ENCODE measurements at places on chromosomes 7 and 10.

DNA sequence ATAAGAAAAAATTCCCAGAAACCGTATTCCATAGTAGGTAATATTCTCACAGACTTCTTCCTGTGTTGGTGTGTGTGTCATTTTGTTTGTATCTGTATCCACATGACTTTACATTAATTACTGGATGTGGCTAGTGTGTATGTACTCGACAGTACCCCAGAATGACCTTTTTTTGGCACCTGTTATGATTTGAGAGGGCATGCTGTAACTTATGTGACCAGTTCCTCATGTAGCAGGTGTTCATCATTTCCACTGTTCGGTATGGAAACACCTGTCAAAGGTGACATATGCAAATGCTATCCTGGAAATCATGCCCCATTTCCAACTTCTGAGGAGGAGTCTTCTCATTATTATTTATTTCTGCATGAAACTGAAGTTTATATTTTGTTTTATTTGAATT, 89.3 kb downstream of the ZMYND11 start:
- DNase-seq, result peak; percentile 21

DNA sequence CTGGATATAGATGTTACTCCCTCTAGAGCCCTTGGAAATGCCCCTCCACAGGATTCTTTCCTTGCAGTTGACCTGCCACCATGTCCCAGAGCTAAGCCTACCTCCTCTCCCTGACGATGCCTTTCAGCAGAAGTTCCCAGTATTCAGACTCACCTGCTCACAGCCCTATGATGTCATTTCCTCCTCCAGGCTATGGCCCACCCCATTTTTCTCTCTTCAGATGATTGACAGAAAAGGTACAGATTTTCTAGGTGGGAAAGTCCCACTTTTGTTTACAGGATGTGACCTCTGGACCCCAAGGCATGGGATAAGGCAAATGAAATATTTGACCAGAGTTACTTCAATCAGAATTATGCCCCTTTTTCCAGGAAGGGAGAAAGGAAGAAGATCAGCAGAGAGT, 280.2 kb upstream of the PHYHIPL start:
- no peak for DNase-seq

DNA sequence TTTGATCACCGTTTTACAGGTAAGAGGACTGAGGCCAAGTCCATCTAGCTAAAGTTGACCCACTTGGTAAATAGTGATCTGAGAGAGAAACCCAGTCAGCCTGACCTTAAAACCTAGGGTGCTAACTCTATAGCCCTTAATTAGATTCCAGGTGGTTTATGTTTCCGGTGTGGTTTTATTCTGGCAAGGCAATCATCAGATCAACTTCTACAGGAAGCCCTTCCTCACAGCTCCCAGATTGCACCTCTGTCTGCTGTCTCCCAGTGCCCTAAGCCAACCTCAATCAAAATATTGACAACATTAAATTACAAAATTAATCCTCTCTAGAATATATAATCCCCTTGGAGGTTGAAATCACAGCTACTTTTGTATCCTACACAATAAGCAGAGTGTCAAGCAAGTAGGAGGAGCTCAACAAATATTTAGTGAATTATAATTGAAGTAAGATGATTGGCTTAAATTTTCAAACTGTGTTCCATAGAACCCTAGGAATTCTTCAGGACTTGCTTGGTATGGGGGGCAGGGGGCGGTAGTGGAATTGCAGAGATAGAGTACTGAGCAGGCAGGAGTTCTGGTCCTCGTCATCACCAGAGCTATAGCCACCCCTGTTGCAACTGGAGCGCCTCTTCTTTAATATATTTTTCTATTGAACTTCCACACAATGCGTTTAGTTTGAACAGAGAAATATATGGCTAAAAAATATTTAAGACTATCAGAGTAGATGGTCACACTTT, 692.8 kb upstream of the LRRN3 start:
- no peak for DNase-seq

GRCh38 chr10:42769673-42770072, 12.9 kb upstream of the BMS1 start:
- peak; percentile 1 for DNase-seq

- DNase-seq, result no peak
These were observed 63.0 kb downstream of the DENND2A start for GRCh38 chr7:140577651-140578050.

- DNase-seq, result peak; percentile 30
These were observed 140.7 kb downstream of the PAXIP1 start for GRCh38 chr7:154862153-154862791.

GRCh38 chr7:140542228-140542603, 62.9 kb upstream of the MKRN1 start:
- DNase-seq, result no peak

DNA sequence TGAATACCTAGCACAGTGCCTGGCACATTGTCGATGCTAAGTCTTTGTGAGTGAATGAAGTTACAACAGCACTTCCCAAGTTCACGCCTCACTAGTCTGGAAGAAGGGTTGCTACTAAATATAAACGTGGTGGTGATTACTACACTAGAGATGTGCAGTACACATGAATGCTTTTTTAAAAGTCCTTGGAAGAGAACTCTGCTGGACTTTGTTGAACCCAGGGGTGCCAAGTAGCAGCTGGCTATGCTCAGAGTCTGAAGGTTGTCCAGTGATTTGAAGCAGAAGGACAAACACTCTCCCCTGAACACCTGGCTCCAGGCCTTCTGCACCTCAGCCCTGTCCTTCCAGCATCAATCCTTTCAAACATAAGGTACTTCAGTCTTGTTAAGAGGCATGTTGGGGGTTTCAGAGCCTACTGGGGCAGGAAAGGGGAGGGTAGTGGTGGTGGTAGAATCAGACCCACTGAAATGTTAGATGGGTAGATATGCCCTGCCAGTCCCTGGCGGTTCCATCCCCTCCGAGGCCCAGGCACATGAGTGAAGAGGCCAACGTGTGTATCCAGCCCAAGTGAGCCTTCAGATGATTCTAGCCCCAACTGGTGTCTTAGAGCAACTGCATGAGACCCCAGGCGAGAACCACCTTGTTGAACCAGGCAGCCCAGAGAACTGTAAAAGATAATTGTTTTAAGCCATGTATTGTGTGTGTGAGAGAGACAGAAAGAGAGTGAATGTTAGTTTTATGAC, 94.4 kb downstream of the TAX1BP1 start:
- DNase-seq, result no peak

- DNase-seq, result no peak
These were observed 49.8 kb upstream of the SLC35B4 start for GRCh38 chr7:134366481-134366880.

DNA sequence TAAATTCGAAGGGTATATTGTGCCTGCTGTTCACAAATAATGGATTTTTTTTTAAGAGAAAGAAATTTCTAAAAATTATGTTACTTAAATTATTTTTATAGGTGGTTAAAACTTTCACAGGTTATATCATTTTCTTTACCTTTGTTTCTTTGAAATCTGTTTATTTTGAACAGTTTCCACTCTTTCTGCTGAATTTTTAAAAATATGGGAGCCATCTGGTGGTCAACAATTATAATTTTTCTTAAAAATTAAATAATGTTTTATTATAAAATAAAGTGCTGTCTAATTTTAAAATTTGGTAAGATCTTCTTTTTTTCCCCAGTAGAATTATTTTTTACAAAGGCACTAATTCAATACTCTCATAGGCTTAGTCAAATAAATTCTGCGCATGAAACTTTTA, 263.9 kb downstream of the ETV1 start:
- DNase-seq, result no peak

DNA sequence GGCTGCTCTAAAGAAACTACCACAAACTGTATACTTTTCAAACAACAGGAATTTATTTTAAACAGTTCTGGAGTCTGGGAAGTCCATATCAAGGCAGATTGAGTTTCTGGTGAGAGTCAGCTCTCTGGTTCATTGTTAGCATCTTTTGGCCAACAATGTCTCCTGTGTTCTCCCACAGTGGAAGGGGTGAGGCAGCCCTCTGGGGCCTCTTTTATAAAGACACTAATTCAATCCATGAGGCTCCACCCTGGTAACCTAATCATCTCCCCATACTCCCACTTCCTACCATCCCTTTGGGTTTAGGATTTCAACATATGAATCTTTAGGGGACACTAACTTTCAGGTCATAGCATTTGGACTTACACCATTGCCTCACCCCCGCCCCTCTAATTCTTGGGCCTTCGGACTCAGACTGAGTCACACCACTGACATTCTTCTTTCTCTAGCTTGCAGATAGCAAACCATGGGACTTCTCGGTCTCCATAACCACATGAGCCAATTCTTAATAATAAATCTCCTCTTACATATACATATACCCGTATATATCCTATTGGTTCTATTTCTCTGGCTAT, 64.3 kb upstream of the ANTXRL start:
- no peak for DNase-seq

DNA sequence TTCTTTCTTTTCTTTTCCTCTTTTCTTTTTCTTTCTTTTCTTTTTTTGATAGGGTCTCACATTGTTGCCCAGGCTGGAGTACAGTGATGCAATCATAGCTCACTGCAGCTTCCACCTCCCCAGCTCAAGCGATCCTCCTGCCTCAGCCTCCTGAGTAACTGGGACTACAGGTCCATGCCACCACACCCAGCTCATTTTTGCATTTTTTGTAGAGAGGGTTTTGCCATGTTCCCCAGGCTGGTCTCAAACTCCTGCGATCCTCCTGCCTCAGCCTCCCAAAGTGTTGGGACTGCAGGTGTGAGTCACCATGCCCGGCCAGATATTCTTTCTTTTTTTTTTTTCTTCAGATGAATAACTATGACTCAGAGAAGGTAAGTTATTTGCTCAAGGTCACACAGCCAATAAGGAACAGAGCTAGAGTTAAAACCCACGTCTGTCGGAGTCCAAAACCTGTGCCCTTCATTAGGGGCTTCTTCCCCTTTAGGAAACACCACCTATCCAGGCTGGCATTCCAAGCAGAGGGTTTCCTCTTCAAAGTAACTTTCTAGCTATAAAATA, 28.1 kb upstream of the DNMBP start:
- no peak for DNase-seq

- no peak for DNase-seq
These were observed 295.0 kb downstream of the SUGCT start for GRCh38 chr7:40429826-40430225.

- no peak for DNase-seq
These were observed 135.5 kb downstream of the SLIT1 start for GRCh38 chr10:97050205-97050745.

GRCh38 chr10:68235581-68235980, 3.7 kb upstream of the ATOH7 start:
- no peak for DNase-seq

DNA sequence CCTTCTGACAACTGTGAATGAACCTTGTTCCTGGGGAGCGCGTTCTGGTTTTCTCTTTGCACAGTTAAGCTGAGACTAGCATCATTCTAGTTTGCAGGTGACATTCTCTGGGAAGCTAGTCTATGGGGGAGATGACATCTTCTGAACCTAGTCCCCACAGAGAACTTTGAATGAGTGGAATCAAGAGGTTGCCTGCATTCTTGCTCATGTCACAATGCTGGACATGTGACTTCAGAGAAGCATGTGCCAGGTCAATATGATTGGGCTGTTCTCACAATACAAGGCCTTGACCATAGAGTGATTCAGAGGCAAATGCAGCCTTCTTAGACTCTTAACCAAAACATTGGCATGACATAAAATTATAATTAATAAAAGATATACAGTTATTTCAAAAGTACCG, 22.1 kb downstream of the KLLN start:
- DNase-seq, result no peak

DNA sequence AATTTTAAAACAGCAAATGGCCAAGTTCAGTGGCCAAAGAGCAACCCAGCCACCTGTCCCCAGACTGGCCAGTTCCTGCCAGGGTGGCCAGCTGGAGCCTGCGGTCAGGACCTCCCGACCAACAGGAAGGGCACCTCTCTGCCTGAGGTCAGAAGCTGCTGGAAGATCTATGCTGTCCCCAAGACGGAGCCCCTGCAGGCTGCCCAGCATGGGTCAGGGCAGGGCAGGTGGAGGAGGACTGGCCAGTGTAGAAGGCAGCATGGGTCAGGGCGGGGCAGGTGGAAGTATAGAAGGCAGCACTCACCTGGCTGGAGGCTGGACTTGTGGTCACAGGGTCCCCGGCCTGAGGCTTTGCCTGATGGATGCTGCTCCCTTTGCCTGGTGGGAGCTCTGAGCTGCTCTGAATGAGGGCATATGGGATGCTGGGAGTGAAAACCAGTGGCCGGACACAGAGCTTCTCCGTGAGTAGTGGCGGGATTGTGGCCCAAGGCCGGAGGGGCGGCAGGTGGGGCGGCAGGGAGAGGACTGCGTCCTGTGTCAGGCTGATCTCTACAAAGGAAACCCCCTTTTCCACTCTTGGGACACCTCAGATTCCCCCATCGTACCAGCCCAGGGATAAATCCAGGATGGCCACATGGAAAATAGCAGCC, 229.2 kb downstream of the TCERG1L start:
- no peak for DNase-seq

- DNase-seq, result no peak
These were observed 193.5 kb upstream of the NEBL start for GRCh38 chr10:21090609-21091082.

GRCh38 chr10:51400392-51401096, 298.9 kb downstream of the CSTF2T start:
- DNase-seq, result no peak

- no peak for DNase-seq
These were observed 431.9 kb downstream of the PLXDC2 start for GRCh38 chr10:20247891-20248708.

DNA sequence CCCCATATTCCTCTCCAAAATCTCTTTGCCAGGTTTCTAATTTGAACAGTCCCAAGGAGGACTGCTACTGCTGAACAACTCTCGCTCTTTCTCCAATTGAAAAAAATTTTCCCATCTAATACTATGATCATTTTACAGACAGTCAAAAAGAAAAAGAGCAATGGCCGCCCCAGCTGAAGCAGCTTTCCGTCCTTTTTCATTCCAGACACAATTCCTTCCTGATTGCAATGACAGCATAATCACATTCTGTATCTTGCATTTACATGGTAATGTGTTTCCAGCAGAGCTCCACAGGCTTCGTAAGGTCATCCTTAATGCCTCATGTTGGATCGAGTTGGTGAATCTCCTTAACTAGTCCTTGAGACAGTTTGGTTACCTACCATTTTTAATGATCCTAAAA, 45.0 kb upstream of the GSDME start:
- no peak for DNase-seq

DNA sequence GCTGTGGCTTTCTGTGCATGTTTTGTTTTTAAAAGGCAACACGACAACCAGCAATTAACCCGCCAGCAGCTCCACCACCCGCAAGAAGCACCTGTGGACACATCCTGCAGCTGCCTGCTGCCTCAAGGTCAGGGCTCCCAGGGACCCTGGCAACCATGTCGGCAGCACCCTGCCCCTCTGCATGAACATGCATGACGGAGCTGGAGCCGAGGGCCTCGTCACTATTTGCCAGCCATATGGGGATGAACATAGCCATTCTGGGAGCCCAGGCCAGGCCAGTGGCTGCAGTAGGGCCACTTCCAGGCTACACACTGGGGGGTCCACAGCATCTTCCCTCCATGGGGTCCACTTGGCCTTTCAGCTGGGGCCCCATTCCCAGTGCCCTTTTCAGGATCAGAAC, 52.9 kb downstream of the CAMK2B start:
- DNase-seq, result no peak

All from NCI-H2029 (cell line).